ENCODE measurements at places on chromosomes 12 and 14.
A peak's percentile ranks its signal among the peaks of the same experiment; 100 is the strongest.

GRCh38 chr14:79602045-79602444, 609.3 kb downstream of the DIO2 start:
- no peak for DNase-seq

- DNase-seq: peak; percentile 74
These were observed 33.8 kb upstream of the FGD4 start for GRCh38 chr12:32365473-32366064.

GRCh38 chr14:95850429-95850828, 26.2 kb upstream of the TUNAR start:
- DNase-seq: no peak

DNA sequence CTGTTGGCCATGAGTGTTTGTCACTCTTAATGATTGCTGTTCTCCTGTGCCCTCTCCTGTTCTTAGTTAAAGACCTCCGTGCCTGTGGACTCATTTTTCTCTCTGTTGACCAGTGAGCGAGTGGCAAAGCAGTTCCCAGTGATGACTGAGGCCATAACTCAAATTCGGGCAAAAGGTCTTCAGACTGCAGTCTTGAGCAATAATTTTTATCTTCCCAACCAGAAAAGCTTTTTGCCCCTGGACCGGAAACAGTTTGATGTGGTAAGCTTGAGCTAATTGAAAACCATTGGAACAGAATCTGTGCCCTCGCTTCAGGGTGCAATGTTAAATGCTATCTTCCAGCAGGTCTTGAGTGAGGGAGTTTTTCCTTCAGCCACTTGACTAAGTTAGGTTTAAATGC, 19.8 kb downstream of the ACAD10 start:
- no peak for DNase-seq

- DNase-seq: peak; percentile 69
These were observed 321.6 kb downstream of the ZFP36L1 start for GRCh38 chr14:68471029-68471963.

DNA sequence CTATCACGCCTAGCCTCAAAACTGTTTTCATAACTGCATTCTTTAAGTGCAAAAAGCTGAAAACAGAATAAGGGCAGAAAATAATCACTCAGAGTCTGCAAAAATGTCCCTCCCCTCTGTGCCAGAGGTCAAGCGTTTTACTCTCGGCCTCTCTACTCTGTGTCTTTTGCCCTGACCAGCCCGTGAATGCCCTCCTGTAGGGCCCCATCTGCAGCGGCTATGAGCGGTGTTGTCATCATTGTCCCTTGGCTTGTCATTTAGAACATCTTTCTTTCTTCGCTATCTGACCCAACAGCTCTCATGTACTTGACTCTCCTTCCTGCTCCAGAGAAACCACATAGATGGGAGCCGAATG, 21.7 kb downstream of the ELK3 start:
- no peak for DNase-seq

- DNase-seq: no peak
These were observed 124.9 kb downstream of the PTPRR start for GRCh38 chr12:70795608-70796007.

GRCh38 chr12:63915105-63915800, 70.8 kb downstream of the SRGAP1 start:
- no peak for DNase-seq

DNA sequence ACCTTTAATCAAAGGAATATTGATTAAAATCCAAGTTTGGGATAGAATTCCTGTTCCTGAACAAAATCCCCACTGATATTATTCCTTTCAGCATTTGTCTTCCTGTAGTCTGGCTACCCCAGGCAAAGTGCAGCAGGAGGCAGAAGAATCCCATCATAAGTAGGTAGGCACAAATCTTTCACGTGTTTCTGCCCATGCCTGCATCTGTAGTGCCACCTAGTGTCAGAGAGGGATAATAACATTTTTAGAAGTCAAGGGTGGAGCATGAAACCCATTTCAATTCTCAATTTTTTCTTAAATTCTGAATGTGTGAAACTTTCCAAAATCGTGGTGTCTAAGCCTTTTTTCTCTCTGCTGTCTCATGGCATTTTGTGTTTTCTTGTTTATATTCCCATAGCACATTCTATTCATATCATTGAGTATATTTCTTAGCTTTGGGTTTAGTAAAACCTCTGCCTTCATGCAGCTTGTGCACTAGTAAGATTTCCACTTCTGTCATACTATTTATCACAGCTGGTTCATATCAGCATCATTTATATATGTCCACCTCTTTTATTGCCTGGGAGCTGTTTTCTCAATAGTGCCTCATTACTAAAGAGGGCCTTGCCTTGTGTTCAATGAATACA, 47.8 kb upstream of the RERG start:
- DNase-seq: peak; percentile 49

DNA sequence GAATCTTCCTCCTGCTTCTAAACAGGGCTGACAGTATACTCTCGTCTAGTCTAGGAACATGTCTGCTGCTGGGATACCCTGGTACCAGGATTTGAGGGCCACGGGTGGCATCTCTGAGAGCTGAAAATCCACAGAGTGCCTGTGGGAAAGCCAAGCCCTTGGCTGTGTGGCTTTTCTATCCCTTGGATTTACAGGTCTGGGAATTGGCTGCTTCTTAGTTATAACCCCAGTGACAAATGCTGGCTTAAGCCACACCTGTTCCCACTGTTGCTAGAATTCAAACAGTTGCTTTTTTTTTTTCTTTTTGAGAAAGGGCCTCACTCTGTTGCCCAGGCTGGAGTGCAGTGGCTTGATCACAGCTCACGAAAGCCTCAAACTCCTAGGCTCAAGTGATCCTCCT, 14.3 kb upstream of the RIN3 start:
- DNase-seq: no peak

- peak; percentile 42 for DNase-seq
These were observed 177.0 kb upstream of the CNTN1 start for GRCh38 chr12:40515041-40515816.

DNA sequence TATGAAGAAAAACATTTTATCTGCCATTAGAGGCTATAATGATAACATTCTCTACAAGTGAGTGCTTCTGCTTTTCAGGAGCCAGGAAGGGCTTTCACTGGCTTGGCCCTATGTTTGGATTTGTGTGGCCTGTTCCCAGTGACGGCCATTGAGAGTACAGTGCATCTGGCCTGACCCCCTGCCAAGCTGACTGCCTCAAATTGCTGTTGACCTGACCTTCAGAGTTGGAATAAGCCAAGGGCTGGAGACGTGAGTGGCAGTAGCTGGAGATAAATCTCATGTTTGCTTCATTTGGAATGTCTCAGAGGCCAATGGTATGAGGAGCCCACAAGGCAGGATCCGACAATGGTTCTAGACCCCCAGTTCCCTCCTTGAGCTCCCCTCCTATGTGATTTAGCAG, 28.3 kb upstream of the PLEKHG7 start:
- DNase-seq: no peak

DNA sequence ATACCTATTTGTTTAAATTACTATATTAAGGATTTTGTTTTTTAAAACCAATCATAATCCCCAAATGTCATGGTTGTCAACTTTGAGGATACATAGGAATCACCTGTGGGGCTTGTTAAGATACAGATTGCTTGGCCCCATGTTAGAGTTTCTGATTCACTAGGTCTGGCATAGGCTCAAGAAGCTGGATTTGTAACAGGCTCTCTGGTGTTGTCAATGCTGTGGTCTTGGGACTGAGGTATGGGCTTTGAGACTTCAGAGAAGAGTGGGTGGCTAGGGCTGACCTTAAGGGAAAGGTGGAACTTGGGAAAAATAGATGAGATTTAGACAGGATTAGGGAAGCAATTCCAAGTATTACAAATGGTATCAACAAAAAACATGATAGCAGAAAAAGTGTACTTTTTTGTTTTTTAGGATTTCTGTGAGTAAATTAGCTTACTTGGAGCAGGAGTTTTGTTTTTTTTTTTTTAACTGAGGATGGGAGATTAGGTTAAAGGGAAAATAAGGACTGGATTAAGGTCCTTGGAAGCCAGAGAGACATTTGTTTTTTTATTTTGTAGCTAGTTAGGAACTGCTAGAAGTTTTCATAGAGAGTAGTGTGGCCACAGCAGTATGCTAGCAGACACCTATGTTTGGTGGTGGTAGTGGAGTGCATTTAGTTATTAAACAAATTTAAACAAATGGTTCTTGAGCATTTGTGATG, 88.6 kb downstream of the RAD51B start:
- no peak for DNase-seq

- DNase-seq: no peak
These were observed 37.4 kb downstream of the RCOR1 start for GRCh38 chr14:102629808-102630350.

DNA sequence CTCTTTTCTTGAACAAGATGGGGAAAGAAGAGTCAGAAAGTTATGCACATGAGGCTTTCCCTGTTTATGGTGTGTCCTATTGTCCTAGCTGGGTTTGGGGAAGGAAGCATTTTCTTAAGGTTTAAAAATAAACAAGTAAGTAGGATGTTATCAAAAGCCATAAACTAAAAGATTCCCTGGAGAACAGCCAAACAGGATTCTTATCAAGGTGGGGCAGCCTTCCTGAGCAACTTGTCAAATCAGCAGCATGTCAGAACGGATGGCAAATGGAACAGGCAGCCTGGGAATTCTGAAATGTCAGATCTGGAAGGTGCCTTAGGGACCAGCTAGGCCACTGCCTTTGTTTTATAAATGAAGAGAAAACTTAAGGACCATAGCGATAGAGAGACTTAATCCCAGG, 152.2 kb upstream of the RGS6 start:
- no peak for DNase-seq

GRCh38 chr14:22980672-22981089, 1.7 kb downstream of the AJUBA start:
- DNase-seq: no peak

DNA sequence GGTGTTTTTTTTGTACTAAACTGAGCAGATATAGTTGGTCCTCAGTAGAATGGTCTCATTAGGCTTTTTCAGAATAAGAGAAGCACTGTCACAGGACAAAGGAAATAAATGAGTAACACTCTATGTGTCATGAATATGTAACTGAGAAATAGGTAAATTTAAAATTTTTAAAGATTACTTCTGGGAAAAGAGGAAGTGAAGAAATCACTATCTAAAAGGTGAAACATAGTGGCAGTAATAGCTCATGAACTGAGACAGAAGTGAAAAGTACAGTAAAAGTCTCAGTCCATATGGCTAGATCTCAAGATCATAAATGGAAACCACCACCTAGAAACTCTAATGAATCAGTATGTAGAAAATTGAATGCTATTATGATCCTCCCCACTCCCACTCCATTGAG, 89.3 kb upstream of the TTC7B start:
- DNase-seq: no peak

GRCh38 chr12:22348208-22348607, 13.7 kb upstream of the ST8SIA1 start:
- DNase-seq: no peak

- no peak for DNase-seq
These were observed 315.4 kb downstream of the DPF3 start for GRCh38 chr14:72578514-72578913.

GRCh38 chr14:64788706-64789105, 84.5 kb downstream of the PLEKHG3 start:
- DNase-seq: no peak

DNA sequence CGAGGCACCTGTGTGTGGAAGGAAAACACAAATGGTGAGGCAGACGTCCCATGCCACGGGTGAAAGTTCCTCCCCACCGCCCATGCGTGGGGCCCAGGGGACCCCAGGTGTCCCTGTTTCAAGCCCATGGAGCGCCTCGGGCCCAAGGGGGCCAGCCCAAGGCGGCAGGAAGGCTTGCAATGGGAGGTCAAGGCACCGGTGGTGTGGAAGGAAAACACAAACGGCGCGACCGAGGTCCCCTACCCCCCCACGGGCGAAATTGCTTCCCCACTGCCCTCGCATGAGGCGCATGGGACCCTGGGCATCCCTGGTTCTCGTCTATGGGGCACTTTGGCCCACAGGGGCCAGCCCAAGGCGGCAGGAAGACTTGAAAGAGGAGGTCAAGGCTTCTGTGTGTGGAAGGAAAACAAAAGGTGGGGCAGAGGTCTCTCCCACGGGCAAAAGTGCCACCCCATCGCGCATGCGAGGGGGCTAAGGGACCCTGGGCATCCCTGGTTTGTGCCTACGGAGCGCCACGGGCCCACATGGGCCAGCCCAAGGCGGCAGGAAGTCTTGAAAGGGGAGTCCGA, 379.4 kb downstream of the ALG10 start:
- no peak for DNase-seq

- peak; percentile 48 for DNase-seq
These were observed 291.3 kb downstream of the RPAP3 start for GRCh38 chr12:47414511-47414910.

DNA sequence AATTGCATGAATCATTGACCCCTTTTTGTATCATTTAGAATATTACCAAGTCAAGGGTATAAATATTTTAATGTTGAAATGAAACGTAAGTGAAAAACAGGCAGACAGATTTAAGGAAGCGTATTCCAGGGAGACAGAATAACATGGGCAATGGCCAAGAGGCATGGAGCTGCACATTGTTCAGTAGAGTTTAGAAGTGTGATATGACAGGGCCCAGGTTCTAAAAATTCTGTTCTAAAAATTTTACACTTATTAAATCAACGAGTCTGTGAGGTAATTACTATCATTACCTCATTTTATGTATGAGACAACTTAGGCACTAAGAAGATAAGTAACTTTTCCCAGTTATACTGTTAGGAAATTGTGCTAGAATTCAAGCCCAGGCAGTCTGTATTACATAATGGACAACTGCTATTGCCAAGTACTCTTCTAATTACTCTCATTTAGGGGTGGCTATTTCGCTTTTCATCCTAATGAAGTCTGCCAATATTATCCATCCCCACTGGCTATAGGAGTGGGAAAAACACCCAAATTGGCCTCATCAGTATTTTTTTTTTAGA, 103.2 kb upstream of the NAV3 start:
- DNase-seq: no peak

DNA sequence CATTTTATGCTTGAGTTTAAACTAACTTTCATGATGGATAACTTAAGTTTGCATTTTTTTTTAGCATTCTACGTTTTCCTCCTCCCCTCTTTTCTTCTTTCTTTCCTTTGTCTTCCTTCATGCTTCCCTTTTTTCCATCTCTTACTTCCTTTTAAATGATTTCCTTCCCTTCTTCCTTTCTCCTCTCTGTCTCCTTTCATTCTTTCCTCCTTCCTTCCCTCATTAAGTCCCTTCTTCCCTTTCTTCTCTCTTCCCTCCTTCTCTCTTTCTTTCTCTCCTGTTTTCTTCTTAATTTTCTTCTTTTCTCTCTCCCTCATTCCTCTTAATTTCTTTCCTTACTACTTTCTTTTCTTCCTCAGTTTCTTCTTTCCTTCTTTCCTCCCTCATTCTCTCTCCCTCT, 376.0 kb downstream of the LRIG3 start:
- DNase-seq: no peak
